Right atrium auricular region (tissue), 2 donors: ENCODE measurements at places on chromosomes 16 and 17. TPM values are rescaled to one million over a fixed set of nuclear protein-coding genes. Genes with fewer than 3 reads are reported as not detected.
A peak's percentile ranks its signal among the peaks of the same experiment; 100 is the strongest.

GRCh38 chr16:88383401-88384221 is 852 bp downstream of the ZNF469 start:
- H3K27me3 ChIP-seq, result no peaks in the 10 kb centered on the region
- no peaks in the 10 kb centered on the region for H3K4me1 ChIP-seq
- peak overlapping the region; percentile 17 for H3K4me3 ChIP-seq
- no peak for DNase-seq
- H3K27ac ChIP-seq, result no peak overlapping the region

DNA sequence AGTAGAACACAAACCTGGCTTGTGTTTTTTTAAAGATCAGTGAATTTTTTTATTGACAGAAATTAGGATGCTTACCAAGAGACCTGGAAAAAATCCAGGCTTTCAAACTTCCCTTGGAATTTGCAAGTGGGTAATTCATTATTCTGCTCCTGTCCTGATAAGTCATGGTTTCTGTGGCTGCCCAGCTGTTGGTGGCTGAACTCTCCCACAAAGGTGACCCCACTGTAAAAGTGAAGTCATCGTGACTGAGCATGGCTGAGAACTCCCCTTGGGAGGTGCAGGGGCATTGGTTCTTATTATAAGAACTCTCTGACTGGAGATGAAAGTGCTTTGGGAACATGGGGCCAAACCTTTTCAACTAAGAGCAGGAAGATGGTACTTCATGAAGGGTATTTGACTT is 46.6 kb upstream of the TANC2 start:
- H3K27me3 ChIP-seq, result no peaks in the 10 kb centered on the region
- no peaks in the 10 kb centered on the region for H3K36me3 ChIP-seq
- no peak for DNase-seq
- no peaks in the 10 kb centered on the region for H3K4me1 ChIP-seq
- H3K27ac ChIP-seq, result no peak overlapping the region

TAC4 gene
- not detected for total RNA-seq

- no peaks in the 10 kb centered on the region for H3K27me3 ChIP-seq
- no peaks in the 10 kb centered on the region for H3K36me3 ChIP-seq
- DNase-seq, result no peak
These were observed 264.7 kb downstream of the SOX9 start for GRCh38 chr17:72385475-72385874.

DNA sequence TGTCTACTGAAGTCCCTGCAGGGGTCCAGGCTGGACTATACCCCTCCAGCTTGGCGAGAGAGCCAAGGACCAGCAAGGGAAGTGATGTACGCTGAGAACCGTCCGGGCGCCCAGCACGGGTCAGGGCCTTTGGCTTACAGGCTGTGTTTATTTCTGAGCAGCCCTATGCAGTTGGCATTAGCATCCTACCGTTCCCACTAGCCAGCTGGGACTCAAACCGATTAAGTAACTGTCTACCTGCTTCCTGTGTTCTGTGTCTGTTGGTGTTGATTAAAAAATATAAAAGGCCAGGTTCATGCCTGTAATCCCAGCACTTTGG is 73.8 kb downstream of the CMIP start:
- no peaks in the 10 kb centered on the region for H3K36me3 ChIP-seq
- H3K27me3 ChIP-seq, result no peaks in the 10 kb centered on the region
- H3K4me3 ChIP-seq, result no peak overlapping the region
- H3K27ac ChIP-seq, result peak overlapping the region; percentile 11
- peaks cover 65% of the 10 kb centered on the region for H3K4me1 ChIP-seq

GRCh38 chr17:51813140-51813783 is 345.3 kb downstream of the CA10 start:
- H3K36me3 ChIP-seq, result no peaks in the 10 kb centered on the region
- no peaks in the 10 kb centered on the region for H3K27me3 ChIP-seq
- no peaks in the 10 kb centered on the region for H3K4me1 ChIP-seq
- no peak for DNase-seq
- no peak overlapping the region for H3K4me3 ChIP-seq

DNA sequence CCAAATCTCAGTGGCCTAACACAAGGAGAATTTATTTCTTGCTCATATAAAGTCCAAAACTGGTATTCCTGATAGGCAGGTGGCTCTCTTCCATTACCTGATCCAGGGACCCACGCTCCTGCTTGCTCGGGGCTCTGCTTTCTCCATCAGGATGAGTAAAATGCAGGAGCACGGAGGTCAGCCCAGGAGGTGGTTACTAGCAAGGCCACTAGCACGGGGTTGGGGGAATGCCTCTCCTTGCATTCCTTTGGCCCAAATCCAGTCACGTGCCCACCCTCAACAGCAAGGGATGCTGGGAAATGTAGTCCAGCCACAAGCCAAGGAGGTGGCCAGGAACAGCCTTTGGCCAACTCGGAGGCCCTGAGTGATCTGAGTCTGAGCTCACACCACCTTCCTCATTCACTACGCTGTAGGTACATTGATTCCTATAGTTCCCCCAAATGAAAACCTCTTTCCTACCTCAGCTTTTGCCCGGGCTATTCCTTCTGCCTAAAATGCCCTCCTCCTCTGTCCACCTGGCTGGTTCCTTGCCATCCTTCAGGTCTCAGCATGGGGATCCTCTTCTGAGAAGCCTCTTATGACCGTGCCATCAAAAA is 38.3 kb upstream of the HAPSTR1 start:
- no peak overlapping the region for H3K4me3 ChIP-seq
- H3K27me3 ChIP-seq, result no peaks in the 10 kb centered on the region
- DNase-seq, result peak; percentile 72
- H3K36me3 ChIP-seq, result no peaks in the 10 kb centered on the region
- no peak overlapping the region for H3K27ac ChIP-seq
- H3K4me1 ChIP-seq, result no peaks in the 10 kb centered on the region

DNA sequence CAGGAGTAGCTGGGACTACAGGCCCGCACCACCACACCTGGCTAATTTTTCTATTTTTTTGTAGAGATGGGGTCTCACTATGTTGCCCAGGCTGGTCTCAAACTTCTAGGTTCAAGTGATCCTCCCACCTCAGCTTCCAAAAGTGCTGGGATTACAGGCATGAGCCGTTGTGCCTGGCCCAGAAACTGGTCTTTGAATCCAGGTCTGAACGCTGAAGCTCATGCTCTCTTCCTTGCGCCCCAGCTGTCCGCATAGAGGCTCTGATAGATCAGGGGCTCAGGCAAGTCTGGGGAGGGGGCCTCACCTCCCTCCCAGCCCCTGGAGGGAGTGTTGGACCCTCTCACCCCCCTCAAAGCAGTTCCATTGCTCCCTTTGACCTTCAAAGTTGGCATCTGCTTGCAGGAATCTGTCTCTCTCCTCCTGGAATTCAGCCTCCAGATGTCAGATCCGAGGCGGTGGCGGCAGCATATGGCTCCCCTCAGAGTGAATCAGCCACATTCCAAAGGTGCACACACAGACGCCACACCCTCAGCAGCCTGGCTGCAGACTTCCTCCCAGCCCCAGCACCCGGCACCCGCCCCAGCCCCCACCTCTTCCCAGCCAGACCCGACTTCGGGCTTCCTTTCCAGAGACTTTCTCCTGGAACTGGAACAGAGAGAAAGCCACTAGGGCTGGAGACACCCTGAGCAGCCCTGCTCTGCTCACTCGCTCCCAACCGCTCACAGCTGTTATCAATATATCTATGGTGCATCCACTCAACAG is 16.9 kb upstream of the GLIS2 start:
- peak overlapping the region; percentile 23 for H3K27ac ChIP-seq
- no peaks in the 10 kb centered on the region for H3K27me3 ChIP-seq
- DNase-seq, result peak; percentile 84
- no peaks in the 10 kb centered on the region for H3K36me3 ChIP-seq

GRCh38 chr16:17571499-17572093 is 100.8 kb upstream of the XYLT1 start:
- no peak overlapping the region for H3K27ac ChIP-seq
- no peak overlapping the region for H3K4me3 ChIP-seq

DNA sequence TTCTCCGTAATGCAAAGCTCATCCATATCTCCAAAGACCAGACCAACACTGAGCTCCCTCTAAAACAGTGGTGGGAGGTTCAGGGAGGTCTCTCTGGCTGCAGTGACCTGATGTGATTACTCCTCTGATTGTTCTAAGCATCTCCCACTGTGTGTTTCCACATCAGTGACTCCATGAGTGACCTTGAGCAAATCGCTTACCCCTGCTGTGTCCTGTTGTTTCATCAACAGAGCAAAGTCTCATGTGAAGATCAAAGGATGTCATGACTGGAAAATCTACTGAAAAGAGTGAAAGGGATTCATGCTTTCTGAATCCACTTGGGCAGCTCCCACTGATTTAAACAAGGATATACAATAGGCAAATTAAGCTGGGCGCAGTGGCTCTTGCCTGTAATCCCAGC is 352.9 kb downstream of the TMEM114 start:
- no peaks in the 10 kb centered on the region for H3K27me3 ChIP-seq
- H3K27ac ChIP-seq, result no peak overlapping the region
- no peak for DNase-seq
- no peaks in the 10 kb centered on the region for H3K4me1 ChIP-seq
- no peaks in the 10 kb centered on the region for H3K36me3 ChIP-seq
- no peak overlapping the region for H3K4me3 ChIP-seq

ZG16B gene
- not detected for total RNA-seq

PRSS33 gene
- not detected for total RNA-seq

DNA sequence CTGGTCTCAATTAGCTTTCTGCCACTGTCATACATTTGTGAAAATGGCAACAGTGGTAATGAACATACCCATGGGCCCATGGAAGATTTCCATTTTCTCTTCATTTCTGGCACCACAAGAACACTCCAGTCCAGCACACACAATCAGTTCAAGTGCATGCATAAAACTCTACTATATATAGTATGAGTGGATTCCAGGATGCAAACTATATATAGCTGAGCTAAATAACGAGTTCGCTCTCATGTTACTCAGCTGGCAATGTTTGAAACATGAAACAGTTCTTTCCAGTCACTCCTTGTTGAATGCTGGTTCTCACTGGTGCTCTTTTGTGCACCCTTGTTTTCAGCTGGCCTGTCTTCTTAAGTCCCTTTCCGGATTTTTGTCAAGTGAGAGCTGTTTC is 75.2 kb upstream of the DHX40 start:
- H3K4me3 ChIP-seq, result no peak overlapping the region
- no peaks in the 10 kb centered on the region for H3K36me3 ChIP-seq
- H3K27ac ChIP-seq, result peak overlapping the region; percentile 55
- no peaks in the 10 kb centered on the region for H3K27me3 ChIP-seq

DNA sequence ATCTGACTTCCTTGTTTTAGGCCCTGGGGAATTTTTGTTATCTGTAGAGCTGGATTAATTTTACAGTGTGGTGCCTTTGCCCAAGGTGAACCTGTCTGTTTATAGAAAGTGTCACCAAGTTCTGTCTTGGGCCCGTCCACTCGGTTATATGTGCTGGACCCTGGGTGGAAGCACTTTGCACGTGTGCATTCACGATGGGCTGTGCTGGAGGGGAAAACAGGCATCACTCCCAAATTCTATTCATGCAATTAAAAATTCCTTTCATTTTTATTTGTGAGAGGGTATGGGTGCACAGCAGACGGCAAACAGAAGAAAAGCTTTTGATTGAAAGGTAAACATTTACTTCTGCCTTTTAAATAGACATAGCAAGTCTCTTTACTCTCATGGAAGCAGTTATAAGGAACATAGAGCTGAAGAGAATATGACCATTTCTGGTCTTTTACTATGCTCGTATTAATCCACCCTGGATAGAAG is 101.2 kb downstream of the WWOX start:
- no peak overlapping the region for H3K27ac ChIP-seq
- H3K4me3 ChIP-seq, result no peak overlapping the region
- H3K27me3 ChIP-seq, result no peaks in the 10 kb centered on the region
- H3K4me1 ChIP-seq, result no peaks in the 10 kb centered on the region
- no peaks in the 10 kb centered on the region for H3K36me3 ChIP-seq

- peak overlapping the region; percentile 100 for H3K27ac ChIP-seq
- no peaks in the 10 kb centered on the region for H3K27me3 ChIP-seq
- DNase-seq, result no peak
- H3K36me3 ChIP-seq, result no peaks in the 10 kb centered on the region
These were observed 31.0 kb upstream of the ARL4D start for GRCh38 chr17:43367737-43368242.

DNA sequence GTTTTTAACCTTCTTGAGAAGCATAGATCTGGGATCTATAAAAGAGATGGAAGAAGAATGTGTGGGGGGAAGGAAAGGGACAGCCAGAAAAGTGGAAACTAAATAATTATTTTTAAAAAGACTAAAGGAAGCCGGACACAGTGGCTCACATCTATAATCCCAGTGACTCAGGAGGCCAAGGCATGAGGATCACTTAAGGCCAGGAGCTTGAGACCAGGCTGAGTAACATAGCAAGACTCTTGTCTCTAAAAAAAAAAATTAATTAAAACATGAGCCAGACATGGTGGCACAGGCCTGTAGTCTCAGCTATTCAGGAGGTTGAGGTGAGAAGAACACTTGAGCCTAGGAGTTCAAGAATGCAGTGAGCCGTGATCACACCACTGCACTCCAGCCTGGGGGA is 335.1 kb downstream of the GRIN2A start:
- no peaks in the 10 kb centered on the region for H3K4me1 ChIP-seq
- no peaks in the 10 kb centered on the region for H3K36me3 ChIP-seq
- H3K27me3 ChIP-seq, result no peaks in the 10 kb centered on the region
- DNase-seq, result no peak

- H3K4me3 ChIP-seq, result no peak overlapping the region
- H3K36me3 ChIP-seq, result no peaks in the 10 kb centered on the region
- no peak overlapping the region for H3K27ac ChIP-seq
These were observed 79.5 kb downstream of the PMP22 start for GRCh38 chr17:15185625-15185991.

DNA sequence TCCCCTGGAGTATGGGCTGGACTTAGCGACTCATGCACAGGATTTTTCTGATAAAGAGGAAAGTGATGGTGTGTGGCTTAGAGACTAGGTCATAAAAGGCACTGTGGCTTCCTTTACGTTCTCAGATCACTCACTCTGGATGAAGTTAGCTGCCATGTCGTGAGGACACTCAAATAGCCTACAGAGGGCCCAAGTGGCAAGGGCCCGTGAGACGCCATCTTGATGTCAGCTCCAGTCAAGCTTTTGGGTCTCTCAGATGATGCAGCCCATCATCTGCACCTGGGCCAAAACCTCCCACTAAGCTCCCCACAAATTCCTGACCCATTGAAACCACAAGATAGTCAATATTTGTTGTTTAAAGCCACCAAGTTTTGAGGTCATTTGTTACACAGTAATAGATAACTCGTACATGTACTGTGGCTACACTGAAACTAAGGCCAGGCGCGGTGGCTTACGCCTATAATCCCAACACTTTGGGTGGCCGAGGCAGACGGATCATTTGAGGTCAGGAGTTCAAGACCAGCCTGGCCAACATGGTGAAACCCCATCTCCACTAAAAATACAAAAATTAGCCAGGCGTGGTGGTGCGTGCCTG is 14.7 kb downstream of the ST6GALNAC2 start:
- H3K27me3 ChIP-seq, result no peaks in the 10 kb centered on the region
- no peak overlapping the region for H3K4me3 ChIP-seq
- H3K4me1 ChIP-seq, result peaks cover 30% of the 10 kb centered on the region
- no peak overlapping the region for H3K27ac ChIP-seq

- H3K36me3 ChIP-seq, result no peaks in the 10 kb centered on the region
- H3K27ac ChIP-seq, result peak overlapping the region; percentile 80
- no peak overlapping the region for H3K4me3 ChIP-seq
- DNase-seq, result no peak
- H3K27me3 ChIP-seq, result no peaks in the 10 kb centered on the region
These were observed 19.1 kb downstream of the NGFR start for GRCh38 chr17:49514071-49514721.

- H3K4me3 ChIP-seq, result no peak overlapping the region
- H3K4me1 ChIP-seq, result peaks cover 41% of the 10 kb centered on the region
- no peak overlapping the region for H3K27ac ChIP-seq
- H3K36me3 ChIP-seq, result peaks cover 11% of the 10 kb centered on the region
- no peaks in the 10 kb centered on the region for H3K27me3 ChIP-seq
These were observed 453 bp upstream of the WFIKKN1 start for GRCh38 chr16:630249-630814.
